ENCODE measurements at places on chromosomes 7 and 10.

- no peak for DNase-seq
Measured at GRCh38 chr7:128215281-128215680, 25.8 kb upstream of the LEP start.

GRCh38 chr10:99285881-99286280 is 43.3 kb upstream of the CNNM1 start:
- no peak for DNase-seq

DNA sequence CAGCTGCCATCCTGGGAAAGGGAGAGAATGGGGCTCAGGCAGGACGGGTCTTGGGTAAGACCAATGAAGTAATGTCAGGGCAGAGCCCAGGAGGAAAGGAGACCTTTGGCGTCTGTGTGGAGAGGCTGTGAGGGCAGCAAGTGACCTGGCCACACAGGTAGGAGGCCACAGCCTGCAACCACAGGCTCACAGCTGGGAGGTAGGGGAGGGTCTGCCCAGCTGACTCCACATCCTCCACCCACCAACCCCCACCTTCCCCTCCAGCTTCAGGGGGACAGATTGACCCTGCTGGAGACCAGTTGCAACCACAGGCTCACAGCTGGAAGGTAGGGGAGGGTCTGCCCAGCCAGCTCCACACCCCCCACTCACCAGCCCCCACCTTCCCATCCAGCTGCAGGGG is 262.2 kb upstream of the TCERG1L start:
- no peak for DNase-seq

- DNase-seq = no peak
Measured at GRCh38 chr10:102597131-102597991, 46.9 kb upstream of the TRIM8 start.

Measured in NCI-H524 (cell line).